ENCODE measurements at places on chromosomes 13 and 19. TPM values are rescaled to one million over a fixed set of nuclear protein-coding genes. Genes with fewer than 3 reads are reported as not detected.

- DNase-seq = peak; percentile 80
These were observed 5.6 kb upstream of the KATNAL1 start for GRCh38 chr13:30312904-30313303.

DNA sequence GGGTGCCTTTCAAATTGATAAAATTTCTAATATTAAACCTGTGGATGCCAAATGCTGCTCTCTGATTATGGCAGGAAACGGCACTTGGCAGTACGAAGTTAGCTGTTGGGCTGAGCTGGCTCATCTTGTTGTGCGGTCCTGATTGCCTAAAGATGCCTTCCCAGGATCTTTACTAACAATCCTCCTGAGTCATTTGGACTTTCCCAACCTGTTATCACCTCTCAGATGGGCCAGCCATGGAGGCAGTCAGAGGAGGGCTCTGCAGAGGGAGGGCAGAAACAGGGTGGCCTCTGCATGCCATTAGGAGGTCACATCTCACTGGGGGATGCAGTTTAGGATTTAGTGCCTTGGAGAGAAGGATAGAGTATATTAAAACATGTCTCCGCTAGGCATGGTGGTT is 27.3 kb downstream of the ALOX5AP start:
- DNase-seq = peak; percentile 54

- no peak for DNase-seq
These were observed 184.2 kb downstream of the LACC1 start for GRCh38 chr13:44063881-44064280.

DNA sequence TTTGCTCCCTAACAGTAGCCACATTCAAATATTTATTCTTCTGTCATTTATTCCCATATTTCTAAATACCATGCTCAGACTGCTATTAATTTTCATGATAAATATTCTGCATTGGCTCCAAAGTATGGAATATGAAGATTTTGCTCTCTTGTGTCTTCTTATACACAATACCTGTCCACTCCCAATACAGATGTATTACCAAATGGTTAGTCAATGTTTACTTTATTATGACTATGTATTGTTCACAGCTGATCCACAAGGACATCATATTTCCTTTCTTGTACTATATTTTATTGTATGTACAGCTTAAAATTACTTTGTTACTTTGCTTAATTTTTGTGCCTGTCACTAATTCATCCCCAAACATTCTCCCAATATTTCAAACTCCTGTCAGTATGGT is 322.3 kb downstream of the OXGR1 start:
- DNase-seq = no peak

GRCh38 chr19:21328406-21328805 is 804 bp downstream of the ZNF708 start:
- DNase-seq = peak; percentile 8

DNA sequence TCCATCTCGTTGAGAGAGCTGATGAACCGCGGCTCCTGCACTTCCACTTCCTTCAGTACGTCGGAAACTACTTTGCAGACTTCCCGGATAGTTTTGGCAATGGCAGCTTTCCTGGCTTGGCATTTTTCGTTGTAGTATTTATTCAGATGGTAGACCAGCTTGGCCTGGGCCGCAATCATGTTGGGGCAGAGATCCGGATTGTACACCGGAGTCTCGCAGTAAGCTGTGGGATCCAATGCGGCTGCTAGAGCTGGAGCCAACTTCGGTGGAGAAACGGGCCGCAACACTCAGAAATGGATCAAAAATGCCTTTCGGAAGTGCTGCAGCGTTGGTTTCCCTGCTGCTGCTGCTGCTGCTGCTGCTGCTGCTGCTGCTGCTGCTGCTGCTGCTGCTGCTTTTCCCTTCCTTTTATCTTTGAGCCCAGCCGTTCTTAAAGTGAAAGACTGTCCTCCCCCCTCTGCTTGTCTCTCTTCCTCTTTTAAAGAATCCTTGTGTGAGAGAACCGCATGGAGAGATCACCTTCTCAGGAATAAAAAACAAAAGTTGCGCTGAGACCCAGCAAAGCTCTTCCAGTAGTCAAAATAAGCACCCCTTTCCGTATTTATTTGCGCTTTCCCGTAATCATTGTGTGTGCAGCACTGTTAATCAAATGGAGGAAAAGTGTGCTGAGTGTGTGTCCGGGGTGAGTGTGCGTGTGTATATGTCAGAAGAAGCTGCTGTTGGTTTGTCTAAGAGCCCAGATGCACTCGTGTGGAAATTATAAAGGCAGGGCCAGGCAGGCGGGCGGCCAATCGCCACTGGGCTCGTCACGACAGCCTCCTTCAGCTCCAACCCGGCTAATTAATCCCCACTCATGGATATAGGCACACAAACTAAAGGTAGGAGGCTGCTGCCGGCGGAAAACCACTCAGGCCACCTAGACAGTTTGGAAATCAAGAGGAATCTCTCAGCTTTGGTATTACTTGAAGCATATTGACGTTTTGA is at the start of gene MAB21L1:
MAB21L1 (minus strand) TSS at position 730 of the 984 bp plus-strand sequence; CDS start at position 179, 551 bp downstream.
- peak; percentile 35 for DNase-seq

DNA sequence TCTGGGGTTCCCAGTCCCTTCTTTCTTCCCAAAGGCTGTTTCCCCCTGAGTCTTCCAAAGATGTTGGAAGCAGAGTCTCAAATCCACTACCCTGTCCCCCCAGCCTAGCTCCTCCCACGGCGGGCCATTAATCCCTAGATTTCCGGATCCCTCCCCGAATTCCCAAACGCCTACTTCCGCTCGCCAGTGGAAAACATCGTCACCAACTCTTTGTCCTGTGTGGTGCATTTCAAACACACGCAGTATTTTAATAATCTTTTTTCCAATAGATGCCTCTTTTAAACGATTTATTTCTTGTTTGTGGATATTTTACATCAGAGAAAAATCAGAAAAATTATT is 610 bp downstream of the ZNF791 start:
- DNase-seq = peak; percentile 79

DNA sequence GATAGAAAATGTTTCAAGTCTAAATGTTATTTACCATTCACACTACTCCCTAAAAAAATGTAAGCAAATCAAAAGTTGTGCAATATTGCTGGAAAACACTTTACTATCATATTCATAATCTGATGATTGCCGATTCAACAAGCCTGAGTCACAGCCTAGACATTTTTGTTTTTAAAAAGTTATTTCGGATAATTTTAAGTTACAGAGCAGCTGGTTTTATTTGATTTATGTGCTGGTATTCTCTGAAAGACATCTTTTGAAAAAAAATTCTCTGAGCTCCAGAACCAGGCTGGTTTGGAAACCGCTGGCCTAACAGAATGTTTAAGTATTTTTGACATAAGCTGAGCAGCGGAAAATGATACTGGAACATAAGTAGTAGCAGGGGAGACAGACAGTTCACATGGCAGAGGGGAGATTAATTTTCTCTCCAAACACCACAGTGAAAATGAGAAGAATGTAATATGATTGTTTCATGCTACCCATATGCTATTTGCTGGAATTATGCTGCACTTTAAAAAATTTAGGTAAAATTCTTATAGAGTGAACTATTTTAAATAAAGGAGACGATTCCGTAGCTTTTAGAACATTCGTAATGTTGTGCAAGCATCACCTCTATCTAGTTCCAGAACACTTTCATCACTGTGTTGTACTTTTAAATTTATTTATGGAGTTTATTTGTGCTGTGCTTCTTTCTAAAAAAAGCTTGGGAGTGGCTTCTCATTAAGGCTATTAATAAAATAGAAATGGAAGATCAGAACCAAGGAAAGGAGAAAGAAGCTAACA is 36.1 kb downstream of the TBC1D4 start:
- no peak for DNase-seq

DNA sequence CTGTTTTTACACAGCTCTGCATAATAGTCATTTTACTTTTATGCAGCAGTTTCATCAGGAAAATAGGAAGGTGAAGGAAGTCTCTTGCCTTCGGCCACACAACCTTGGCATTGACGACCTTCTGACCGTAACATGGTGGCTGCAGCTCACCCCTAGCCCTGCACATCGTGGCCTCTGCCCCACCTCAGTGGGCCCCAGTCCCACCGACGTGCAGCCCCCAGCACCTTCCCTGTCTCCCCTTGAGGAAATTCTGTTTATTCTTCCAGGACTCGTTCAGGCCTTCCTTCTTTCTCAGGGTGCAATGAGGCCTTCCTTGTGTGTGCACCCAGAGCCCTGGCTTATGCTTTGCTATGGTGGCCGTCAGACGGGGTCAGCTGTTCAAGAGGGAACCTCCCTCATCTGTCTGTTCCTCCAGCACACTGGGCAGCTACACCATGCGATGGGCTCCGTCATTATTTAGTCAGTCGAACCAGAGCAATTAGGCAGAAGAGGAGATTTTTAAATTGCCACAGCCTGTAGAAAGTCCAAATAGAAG is 33.3 kb downstream of the TMEM255B start:
- DNase-seq = no peak

- no peak for DNase-seq
These were observed 3.4 kb upstream of the PIK3R2 start for GRCh38 chr19:18149596-18149975.

DNA sequence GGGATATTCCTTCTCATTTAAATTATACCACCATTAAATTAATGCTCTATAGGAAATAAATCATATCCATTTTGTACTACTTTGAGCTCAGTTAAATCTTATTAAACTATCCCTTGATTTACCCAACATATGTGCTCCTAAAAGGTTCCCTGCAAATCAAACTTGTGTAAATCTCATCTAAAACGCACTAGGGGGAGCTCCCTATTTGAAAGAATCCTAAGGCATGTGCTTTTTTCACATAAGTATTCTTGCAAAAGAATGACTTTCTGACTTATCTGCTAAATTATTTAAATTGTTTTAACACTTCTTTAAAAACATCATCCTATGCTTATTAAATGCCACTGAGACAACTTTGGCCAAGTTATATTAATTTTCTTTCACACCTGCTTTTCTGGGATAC is 7.9 kb downstream of the INTS6 start:
- no peak for DNase-seq

DNA sequence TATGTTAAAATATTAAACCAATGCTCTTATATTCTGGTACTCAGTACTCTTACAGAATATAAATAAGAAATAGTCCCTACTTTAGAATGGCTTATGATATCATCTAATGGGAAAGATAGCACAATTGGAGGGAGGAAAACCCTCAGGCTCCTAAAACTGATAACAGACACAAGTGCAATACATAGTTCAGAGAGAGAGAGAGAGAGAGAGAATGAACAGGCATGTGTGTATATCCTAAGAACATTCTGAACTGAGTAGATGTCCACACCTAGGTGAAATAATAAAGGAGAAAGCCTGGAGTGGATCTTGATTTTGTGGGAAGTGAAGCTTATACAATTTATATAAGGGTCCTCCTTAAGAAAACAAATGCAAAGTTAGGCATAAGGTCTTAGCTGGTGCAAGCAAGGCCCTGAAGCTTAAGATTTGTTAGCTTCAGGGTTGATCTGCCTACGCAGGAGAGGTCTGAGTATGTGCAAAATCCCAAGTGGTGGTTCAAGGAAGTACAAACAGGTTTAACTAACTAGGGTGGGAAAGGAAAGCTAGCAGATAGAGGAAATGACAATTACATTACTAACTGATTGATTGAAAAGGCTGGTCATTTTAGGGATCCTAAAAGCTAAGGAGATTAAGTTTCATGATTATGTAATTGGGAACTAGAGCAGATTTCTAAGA is 53.3 kb downstream of the SOX21 start:
- no peak for DNase-seq

GRCh38 chr13:35225159-35225558 is 251.3 kb downstream of the MAB21L1 start:
- no peak for DNase-seq

- no peak for DNase-seq
These were observed 33.4 kb downstream of the ALG5 start for GRCh38 chr13:36965767-36966166.

DNA sequence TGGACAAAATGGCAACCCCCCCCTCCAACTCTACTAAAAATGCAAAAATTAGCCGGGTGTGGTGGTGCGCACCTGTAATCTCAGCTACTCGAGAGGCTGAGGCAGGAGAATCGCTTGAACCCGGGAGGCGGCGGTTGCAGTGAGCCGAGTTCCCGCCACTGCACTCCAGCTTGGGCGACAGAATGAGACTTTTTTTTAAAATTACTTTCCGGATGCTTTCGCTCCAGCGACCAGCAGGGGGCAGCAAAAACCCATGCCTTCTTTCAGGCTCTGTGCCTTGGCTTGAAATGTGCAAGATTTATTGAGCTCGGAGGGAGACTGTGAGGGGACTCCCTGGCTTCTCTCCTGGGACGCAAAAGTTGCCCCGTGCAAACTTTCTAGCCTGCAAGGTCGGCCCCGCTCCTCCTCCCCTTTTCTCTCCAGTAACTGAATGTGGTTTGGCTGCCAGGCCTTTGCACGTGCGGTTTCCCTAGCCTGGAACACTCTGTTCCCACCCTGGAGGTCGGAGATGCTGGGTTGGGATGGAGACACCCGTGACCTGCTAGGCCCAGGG is 61.4 kb upstream of the NFIC start:
- DNase-seq = peak; percentile 77

DNA sequence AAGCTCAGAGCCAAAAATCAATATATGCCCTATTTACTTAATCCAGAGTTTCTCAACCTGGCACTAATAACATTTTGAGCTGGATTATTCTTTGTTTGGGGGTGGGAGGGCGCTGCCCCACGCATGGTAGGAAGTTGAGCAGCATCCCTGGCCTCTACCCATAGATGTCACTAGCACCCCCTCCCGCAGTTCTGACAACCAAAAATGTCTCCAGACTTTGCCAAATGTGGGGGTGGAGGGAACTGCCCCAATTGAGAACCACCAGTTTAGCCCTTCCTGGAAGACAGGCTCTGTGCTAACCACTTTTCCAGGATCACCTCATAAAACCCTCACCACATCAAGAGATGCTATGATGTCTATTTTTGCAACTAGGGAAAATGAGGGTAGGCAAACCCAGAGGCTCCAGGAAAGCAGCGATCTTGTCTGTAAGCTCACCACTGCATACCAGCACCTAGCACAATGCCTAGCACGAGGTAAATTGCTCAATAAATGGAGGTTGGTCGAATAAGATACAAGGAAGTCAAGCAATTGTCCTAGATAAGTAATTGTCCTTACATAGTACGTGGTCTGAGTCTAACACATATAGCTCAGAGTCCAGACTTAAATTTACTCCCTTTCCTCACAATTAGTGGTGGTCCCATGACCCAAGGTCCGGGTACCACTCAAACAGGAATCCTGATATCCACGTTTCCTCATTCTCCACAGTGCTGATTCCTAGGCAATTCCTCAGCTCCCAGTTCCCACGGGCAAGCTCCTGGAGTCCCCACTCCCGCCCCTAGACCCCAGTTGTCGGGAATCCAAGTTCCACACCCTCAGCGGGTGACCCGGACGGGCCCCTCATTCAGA is 892 bp downstream of the TRIR start:
- peak; percentile 55 for DNase-seq

- DNase-seq = no peak
These were observed 1048.6 kb downstream of the PCDH17 start for GRCh38 chr13:58680115-58680514.

- no peak for DNase-seq
These were observed 8.5 kb upstream of the SOX1 start for GRCh38 chr13:112058519-112058873.

- DNase-seq = no peak
These were observed 791 bp downstream of the TMED1 start for GRCh38 chr19:10835089-10835753.

CA11 gene
- 11.9 TPM for total RNA-seq

CYP2A7 gene
- not detected for total RNA-seq

ZNF135 gene
- 14.0 TPM for total RNA-seq

USHBP1 gene
- 0.39 TPM for total RNA-seq

LGALS7B gene
- total RNA-seq = not detected

TRAPPC5 gene
- total RNA-seq = 96.2 TPM
